Caki2 (cell line): ENCODE measurements at places on chromosomes 13 and 19.

- no peak for DNase-seq
Measured at GRCh38 chr13:113425941-113426590, 27.2 kb downstream of the ADPRHL1 start.

GRCh38 chr19:14530005-14530348 is 583 bp downstream of the TECR start:
- no peak for DNase-seq

DNA sequence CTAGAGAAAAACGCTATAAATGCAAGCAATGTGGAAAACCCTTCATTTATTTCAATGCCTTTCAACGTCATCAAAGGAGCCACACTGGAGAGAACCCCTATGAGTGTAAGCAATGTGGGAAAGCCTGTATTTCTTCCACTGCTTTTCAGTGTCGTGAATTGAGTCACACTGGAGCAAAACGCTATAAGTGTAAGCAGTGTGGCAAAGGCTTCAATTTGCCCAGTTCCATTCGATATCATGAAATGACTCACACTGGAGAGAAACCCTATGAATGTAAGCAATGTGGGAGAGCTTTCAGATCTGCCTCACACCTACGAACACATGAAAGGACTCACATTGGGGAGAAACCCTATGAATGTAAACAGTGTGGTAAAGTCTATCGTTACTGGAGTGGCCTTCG is 27.4 kb downstream of the ZNF20 start:
- no peak for DNase-seq

DNA sequence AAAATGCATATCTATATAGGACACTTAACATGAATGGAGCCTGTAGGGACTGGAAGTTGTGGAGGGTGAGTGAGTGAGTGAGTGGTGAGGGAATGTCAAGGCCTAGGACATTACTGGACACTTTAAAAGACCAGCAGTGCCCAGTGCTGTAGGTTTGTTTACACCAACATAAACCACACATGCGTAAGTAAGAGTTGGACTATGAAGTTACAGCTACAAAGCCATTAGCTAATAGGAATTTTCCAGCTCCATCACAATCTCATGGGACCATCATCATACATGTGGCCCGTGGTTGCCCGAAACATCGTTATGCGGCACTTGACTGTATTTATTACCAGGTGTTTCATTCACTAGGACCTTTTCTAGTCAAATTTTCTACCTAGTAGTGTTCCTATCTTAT is 49.2 kb downstream of the LATS2 start:
- no peak for DNase-seq

- no peak for DNase-seq
Measured at GRCh38 chr13:111278258-111278657, 42.2 kb upstream of the TEX29 start.

GRCh38 chr19:33259539-33259938 is 33.9 kb upstream of the SLC7A10 start:
- no peak for DNase-seq

GRCh38 chr13:66237411-66238062 is 992.6 kb downstream of the PCDH9 start:
- DNase-seq, result no peak

DNA sequence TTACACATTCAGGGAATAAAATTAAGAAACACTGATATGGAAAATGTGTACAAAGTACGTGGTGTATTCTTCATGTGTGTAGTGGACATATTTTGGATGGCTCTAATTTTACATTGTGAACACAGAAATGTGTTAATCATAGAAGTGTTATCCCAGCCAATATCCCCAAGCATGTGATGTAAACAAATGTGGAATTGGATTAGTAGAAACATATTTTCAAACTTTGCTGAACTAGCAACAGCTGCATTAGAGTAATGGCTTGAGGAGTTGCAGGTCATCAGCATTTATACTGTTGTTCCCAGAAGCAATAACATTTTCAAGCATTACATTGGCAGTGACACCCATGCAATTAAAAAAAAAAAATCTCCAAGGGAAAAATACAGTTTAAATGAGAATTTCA is 600.6 kb downstream of the SLITRK1 start:
- DNase-seq, result no peak

DNA sequence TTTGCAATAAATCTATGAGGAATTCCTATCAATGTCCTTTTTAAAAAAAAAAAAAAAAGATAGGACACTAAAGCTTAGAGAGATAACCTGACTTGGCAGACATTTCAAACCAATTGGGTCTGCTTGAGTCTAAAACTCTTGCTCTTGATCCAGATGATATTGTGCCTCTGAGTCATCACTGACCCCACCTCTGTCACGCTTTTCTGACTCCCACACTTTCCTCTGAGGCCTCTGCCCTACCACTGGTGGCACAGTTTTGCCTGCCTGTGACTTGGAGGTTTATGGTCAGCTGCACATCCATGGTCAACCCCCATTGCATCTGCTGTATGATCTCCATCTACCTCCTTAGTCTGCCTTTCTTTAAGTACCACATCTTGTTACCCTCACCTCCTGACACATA is 328.7 kb downstream of the SPRY2 start:
- peak; percentile 69 for DNase-seq

DNA sequence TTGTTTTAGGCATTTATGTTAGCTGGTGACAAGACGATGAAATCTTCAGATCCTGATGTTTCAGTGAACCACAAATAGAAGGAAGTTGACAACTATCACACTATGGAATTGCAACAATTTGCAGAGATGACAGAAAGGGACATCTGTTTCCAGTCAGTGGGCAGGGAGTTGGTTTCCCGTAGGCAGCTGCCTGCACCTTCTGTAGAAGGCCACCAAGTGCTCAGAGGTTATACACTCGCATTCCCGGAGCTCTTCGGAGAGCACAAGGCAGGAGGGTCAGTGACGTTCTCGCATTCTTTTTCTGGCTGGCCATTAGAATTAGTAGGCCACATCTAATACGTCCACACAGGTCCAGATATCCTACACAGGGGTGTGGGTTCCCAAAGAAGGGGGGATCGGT is 129.4 kb downstream of the SHISA2 start:
- no peak for DNase-seq

GRCh38 chr19:16327169-16327475 is 2.5 kb downstream of the KLF2 start:
- no peak for DNase-seq

- DNase-seq, result peak; percentile 73
Measured at GRCh38 chr13:24183741-24184182, 23.2 kb downstream of the SPATA13 start.

DNA sequence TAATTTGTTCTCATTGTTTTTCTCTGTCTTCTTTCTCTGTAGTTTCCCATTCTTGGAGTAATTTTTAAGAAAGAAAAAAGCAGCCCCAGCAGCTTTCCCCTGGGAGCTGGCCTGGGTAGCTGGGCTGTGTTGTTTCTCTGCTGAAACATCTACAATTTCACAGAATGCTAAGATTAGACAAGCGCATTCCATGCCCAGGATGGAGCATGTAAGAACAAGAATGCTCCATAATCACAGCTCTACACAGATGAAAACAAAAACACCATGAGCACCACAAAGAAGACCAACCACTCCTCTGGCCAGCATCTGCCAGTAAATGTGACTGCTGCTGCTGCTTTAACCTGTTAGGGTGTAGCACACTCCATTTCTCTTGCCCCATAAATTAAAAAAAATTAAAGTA is 239.2 kb upstream of the SLITRK1 start:
- no peak for DNase-seq

- no peak for DNase-seq
Measured at GRCh38 chr13:44412346-44412935, 38.8 kb downstream of the SERP2 start.

- no peak for DNase-seq
Measured at GRCh38 chr19:52248241-52248640, 21.1 kb upstream of the ZNF766 start.

GRCh38 chr13:61592489-61592888 is 176.8 kb upstream of the PCDH20 start:
- no peak for DNase-seq

GRCh38 chr13:42532561-42533335 is 41.2 kb upstream of the TNFSF11 start:
- DNase-seq, result no peak

GRCh38 chr13:26495750-26496149 is 61.7 kb upstream of the WASF3 start:
- DNase-seq, result no peak

DNA sequence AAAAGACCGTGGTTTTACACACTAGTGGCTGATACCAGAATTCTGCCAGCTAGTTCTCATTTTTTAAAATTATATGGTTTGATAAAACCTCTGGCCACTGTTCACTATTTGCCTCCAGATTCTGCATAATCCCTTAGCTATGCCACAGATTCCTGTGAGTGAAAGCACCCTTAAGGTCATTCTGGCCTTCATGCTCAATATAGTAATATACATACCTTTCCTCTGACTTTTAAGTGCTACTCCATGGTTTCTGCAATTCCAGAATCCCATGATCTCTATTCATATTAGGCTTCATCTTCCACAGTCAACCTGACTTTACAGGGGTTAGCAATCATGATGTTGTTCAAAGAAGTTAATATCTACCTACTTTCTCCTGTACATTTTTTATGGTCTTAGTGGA is 274.1 kb upstream of the EDNRB start:
- DNase-seq, result no peak

DNA sequence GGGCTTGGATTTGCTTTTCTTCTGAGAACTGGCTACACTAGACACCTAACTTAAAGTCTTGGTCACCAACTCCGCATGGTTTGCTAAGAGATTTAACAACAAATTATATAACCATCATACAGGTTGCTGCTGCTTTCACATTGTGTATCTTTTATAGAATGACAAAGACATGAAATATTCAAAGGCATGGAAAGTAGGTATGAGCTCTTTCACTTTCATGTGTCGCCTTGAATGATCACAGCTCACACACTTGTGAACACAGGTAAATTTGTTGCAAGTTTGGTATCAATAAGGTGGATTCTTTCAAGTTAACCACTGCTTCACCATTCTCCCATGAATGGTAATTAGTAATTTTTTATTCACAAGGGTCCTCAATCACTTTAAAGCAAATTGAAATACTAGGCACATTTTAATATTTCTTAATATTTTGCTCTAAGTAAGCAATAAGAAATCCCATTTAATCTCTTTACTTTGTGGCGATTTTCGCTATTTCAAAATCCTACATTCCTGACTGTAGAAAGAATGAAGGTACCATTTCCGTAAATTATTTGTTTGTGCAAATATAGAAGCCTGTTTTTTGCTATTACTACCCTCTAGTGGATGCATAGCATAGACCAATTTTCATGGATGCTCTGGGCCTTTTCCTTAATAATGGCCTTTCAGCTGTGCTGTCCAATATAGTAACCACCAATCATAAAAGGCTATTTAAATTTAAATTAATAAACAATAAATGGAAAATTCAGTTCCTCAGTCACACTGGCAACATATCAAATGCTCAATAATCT is 45.5 kb upstream of the FREM2 start:
- no peak for DNase-seq

DNA sequence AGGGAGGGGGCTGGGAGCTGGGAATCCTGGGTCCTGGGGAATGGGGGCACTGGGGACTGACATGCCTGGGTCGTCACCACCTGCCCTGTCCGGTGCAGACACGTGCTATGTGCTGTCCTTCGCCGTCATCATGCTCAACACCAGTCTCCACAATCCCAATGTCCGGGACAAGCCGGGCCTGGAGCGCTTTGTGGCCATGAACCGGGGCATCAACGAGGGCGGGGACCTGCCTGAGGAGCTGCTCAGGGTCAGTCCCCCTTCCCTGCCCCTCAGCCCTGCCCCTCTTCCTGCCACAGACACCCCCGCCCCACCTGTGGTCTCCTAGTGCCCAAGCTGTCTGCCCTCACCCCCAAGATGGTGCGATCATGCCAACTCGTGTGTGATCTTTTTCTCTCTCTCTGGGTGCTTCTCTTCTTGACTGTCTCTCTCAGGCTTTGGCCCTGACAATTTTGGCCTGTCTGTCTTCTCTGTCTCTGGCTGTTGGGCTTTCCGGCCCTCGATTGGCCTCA is 5.0 kb downstream of the CYTH2 start:
- DNase-seq, result no peak

- no peak for DNase-seq
Measured at GRCh38 chr13:49307365-49307764, 59.6 kb downstream of the CDADC1 start.

GRCh38 chr13:100106705-100107104 is 17.8 kb downstream of the PCCA start:
- DNase-seq, result no peak

- DNase-seq, result no peak
Measured at GRCh38 chr19:46723023-46723461, 6.1 kb upstream of the PRKD2 start.

DNA sequence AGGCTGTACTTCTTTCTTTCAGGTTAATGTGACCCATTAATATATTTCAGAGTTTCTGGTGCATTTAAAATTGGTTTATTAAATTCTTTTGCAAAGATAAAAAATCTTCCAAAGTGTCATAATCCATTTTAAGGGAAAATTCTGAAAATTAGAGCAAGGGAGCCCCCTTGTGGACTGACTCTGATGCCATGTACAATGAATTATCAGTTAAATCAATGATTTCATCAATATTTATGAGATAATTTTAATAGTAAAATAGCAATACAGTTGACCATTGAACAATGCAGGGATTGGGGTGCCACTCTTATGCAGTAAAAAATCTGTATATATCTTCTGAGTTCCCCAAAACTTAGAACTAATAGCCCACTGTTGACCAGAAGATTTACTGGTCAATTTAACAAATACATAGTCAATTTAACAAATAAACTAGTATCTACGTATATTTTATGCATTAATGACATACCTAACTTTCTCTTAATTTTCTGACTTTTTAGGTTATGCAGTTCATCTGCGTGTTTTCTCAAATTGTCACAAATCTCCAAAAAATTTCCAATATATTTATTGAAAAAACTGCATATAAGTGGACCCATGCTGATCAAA is 479.1 kb upstream of the MIR17HG start:
- no peak for DNase-seq

- no peak for DNase-seq
Measured at GRCh38 chr19:40056505-40056904, 474 bp upstream of the ZNF780B start.

- no peak for DNase-seq
Measured at GRCh38 chr19:33811246-33811645, 14.6 kb downstream of the KCTD15 start.

DNA sequence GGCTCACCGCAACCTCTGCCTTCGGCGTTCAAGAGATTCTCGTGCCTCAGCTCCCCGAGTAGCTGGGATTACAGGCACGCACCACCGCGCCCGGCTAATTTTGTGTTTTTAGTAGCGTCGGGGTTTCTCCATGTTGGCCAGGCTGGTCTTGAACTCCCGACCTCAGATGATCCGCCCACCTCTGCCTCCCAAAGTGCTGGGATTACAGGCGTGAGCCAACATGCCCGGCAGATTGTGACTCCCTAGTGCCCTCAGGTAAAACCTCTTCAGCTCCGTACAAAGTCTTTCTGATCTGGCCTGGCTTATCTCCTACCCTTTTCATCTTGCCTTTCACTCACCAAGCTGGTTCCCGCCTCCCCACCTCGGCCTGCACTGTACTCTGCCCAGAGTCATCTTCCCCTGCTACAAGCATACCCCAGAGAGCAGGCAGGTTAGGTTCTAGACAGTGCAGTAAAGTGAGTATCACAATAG is 15.0 kb downstream of the BICRA start:
- no peak for DNase-seq

DNA sequence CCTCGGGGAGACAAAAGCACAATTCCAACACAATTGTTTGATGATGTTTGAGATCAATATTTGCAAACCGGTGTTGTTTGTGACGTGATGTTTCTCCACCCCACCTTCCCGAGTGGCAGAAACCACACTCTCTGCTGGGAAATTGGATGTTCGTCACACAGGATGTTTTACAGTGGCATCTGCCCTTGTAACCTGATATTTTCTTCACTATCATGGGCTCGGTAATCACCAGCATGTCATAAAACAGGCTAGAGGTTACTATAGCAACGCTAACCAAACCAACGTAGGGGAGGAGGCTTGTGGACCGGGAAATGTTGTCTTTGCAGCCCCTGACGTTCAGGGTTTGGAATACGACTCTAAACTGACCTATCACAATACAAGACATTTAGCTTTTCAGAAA is 454.5 kb downstream of the IRS2 start:
- DNase-seq, result no peak
